ENCODE measurements at places on chromosomes 7 and 10. TPM values are rescaled to one million over a fixed set of nuclear protein-coding genes. Genes with fewer than 3 reads are reported as not detected.

GRCh38 chr10:99779335-99779734, 3.1 kb upstream of the ABCC2 start:
- no peaks in the 10 kb centered on the region for H3K4me1 ChIP-seq
- no peak for DNase-seq
- no peak overlapping the region for H3K27ac ChIP-seq
- peaks cover 6% of the 10 kb centered on the region for H3K36me3 ChIP-seq
- H3K4me3 ChIP-seq, result no peak overlapping the region
- H3K27me3 ChIP-seq, result no peaks in the 10 kb centered on the region

DNA sequence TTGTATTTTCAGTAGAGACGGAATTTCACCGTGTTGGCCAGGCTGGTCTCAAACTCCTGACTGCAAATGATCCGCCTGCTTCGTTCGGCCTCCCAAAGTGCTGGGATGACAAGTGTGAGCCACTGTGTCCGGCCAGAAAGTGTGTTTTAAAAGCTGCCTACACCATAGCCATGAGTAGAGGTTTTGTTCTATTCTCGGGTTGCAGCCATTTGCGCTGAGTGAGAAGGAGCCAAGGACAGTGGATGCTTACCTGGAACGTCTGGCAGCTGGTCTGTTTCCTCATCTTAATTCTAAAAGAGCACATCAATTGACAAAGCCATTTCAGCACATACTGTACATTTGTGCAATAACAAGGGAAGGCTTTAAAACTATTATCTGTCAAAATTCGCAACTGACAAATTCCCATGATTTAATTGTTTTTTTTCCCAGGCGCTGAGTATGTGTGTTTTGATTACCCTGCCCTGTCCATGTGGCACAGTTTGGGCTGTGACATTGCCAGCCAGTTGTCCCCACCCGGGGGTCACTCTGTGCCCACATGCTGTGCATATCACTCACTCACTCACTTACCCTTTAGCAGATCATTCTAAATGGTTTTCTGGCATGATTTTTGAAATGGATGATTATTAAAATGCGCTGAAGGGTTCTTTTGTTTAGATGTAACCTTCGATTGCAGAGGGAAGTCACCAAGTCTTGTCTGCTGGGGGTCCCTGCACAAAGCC, 251.6 kb downstream of the CCDC3 start:
- no peak overlapping the region for H3K4me3 ChIP-seq
- H3K27me3 ChIP-seq, result no peaks in the 10 kb centered on the region
- no peak for DNase-seq
- H3K36me3 ChIP-seq, result no peaks in the 10 kb centered on the region

DNA sequence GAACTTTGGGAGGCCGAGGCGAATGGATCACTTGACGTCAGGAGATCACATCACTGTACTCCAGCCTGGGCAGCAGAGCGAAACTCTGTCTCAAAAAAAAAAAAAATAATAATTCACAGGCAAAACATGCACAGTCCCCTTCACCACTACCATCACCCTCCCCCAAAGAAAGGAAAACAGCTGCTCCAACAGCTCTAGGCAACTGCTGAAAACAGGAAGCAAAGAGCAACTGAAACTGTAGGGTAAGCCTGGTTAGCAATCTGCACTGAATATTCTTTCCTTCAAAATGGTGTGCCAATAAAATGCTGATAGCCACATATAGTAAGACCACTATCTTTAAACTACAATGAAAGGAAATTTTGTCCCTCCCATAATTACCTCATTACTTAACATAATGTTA, 11.8 kb downstream of the NT5C2 start:
- no peak overlapping the region for H3K27ac ChIP-seq
- H3K4me3 ChIP-seq, result no peak overlapping the region
- no peaks in the 10 kb centered on the region for H3K36me3 ChIP-seq
- no peak for DNase-seq
- H3K4me1 ChIP-seq, result peaks cover 23% of the 10 kb centered on the region
- H3K27me3 ChIP-seq, result no peaks in the 10 kb centered on the region

GRCh38 chr7:31500656-31501055, 13.2 kb upstream of the ITPRID1 start:
- no peaks in the 10 kb centered on the region for H3K36me3 ChIP-seq
- no peak for DNase-seq
- no peak overlapping the region for H3K27ac ChIP-seq
- no peaks in the 10 kb centered on the region for H3K27me3 ChIP-seq
- no peak overlapping the region for H3K4me3 ChIP-seq
- no peaks in the 10 kb centered on the region for H3K4me1 ChIP-seq

Gene APBB1IP
- total RNA-seq, result 73.9 TPM

Gene NPY4R
- total RNA-seq, result not detected
